ENCODE measurements at places on chromosomes 1 and 21.
A peak's percentile ranks its signal among the peaks of the same experiment; 100 is the strongest.

GRCh38 chr1:182965861-182966260 is 12.9 kb upstream of the SHCBP1L start:
- DNase-seq = no peak

DNA sequence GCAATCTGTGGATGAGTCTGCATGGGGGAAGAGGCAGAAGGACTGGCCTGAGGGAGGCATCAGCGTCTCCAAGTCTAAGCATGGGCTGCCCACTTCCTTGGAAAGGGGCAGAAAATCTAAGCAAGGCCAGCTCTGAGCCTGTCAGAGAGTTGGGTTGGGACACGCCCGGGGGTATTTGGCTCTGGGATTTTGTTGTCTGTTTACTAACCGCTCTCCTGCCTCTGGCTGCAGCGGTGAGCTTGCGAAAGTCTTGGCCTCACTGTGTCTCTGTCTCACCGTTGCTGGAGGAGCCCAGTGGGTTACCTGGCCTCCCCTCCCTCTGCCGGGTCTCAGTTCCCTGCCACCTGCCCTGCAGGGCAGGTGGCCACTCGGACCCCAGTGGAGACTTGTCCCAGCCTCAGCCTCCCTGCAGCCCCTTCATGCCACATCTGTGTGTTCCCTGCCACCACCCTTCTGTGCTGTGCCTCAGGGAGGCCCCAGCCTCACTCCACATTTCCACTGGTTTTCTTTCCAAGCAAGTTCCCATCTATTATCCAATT is 33.7 kb downstream of the EDN2 start:
- no peak for DNase-seq

- no peak for DNase-seq
Measured at GRCh38 chr21:39009587-39010225, 173.5 kb downstream of the PSMG1 start.

- no peak for DNase-seq
Measured at GRCh38 chr1:28482702-28483101, 23.1 kb upstream of the RCC1 start.

DNA sequence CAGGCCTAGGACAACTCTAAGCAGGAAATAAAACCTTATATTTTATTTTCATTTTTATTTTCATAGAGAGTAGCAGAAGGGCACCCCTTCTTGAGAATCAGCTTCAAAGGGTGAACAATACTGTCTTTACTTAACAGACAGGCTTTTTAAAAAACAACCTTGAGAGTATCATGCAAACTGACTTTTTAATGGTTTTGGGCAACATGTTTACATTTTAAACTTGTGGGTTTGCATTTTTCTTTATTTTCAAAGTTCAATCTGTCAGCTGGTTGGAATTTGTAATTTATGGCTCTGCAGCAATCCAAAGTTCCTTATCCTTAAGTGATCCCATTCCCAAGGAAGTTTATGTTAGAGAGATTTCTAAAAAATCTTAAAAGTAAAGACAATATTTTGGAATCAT is 392.3 kb upstream of the ADAMTS5 start:
- no peak for DNase-seq

GRCh38 chr1:232676307-232676706 is 46.4 kb upstream of the SIPA1L2 start:
- no peak for DNase-seq

- DNase-seq = no peak
Measured at GRCh38 chr1:65503427-65503826, 83.0 kb downstream of the LEPR start.

- DNase-seq = no peak
Measured at GRCh38 chr1:19411612-19412011, 73.7 kb downstream of the CAPZB start.

GRCh38 chr1:169184812-169185211 is 78.3 kb downstream of the ATP1B1 start:
- no peak for DNase-seq

DNA sequence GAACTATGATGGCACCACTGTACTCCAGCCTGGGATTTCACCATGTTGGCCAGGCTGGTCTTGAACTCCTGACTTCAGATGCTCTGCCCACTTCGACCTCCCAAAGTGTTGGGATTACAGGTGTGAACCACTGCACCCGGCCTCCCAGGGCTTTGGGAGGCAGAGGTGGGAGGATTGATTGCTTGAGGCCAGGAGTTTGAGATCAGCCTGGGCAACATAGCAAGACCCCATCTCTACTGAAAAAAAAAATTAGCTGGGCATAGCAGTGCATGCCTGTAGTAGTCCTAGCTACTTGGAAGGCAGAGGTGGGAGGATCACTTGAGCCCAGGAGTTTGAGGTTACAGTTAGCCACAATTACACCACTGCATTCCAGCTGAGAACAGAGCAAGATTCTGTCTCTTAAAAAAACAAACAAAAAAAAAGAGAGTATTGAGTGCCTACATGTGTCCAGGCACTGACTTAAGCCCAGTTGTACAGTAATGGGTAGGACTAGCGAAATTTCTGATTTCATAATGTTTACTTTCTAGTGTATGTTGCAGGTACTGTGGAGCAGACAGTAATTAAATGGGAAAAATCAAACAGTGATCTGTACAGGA is 4.2 kb downstream of the MANEAL start:
- DNase-seq = peak; percentile 55
